ENCODE measurements at places on chromosomes 6 and 20.

GRCh38 chr6:116726947-116727346 is 38.6 kb downstream of the FAM162B start:
- no peaks in the 10 kb centered on the region for H3K27me3 ChIP-seq
- no peaks in the 10 kb centered on the region for H3K4me1 ChIP-seq
- DNase-seq: no peak
- peaks cover 48% of the 10 kb centered on the region for H3K36me3 ChIP-seq
- H3K4me3 ChIP-seq: no peak overlapping the region
- H3K27ac ChIP-seq: no peak overlapping the region

DNA sequence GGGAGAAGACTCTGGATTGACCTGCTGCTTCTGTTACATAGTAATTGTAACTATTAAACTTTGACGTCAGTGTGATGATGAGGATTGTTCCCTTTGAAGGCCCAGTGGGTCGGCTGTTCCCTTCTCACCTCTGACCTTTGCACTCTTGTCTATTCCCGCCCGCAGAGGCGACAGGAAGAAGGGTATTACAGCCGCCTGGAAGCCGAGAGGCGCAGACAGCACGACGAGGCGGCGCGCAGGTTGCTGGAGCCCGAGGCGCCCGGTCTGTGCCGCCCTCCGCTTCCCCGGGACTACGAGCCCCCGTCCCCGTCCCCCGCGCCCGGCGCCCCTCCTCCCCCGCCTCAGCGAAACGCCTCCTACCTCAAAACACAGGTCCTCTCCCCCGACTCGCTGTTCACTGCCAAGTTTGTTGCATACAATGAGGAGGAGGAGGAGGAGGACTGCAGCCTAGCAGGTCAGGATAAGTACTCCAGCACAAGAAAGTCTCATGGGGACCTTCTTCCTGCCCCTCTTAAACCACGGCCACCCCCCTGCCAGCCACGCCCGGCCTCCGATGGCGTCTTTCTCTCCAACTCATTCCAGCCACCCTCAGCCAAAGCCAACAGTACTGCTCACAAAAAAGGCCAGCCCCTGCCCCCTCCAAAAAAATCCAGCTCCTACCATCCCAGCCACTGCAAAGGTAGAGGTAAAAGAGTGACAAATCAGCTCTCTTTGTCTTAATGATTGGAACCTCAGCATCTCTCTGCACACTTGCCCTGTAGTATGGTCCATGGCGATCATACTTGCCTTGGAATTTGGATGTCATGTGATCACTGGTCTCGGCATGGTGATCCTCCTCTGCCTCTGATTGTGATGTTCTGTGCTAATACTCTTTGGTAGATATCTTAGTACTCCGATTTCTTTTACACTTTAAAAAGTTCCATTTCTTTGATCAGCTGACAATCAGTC is 31.6 kb upstream of the KIF25 start:
- H3K27me3 ChIP-seq: no peaks in the 10 kb centered on the region
- DNase-seq: no peak
- peaks cover 8% of the 10 kb centered on the region for H3K36me3 ChIP-seq
- H3K4me1 ChIP-seq: no peaks in the 10 kb centered on the region
- H3K27ac ChIP-seq: no peak overlapping the region

DNA sequence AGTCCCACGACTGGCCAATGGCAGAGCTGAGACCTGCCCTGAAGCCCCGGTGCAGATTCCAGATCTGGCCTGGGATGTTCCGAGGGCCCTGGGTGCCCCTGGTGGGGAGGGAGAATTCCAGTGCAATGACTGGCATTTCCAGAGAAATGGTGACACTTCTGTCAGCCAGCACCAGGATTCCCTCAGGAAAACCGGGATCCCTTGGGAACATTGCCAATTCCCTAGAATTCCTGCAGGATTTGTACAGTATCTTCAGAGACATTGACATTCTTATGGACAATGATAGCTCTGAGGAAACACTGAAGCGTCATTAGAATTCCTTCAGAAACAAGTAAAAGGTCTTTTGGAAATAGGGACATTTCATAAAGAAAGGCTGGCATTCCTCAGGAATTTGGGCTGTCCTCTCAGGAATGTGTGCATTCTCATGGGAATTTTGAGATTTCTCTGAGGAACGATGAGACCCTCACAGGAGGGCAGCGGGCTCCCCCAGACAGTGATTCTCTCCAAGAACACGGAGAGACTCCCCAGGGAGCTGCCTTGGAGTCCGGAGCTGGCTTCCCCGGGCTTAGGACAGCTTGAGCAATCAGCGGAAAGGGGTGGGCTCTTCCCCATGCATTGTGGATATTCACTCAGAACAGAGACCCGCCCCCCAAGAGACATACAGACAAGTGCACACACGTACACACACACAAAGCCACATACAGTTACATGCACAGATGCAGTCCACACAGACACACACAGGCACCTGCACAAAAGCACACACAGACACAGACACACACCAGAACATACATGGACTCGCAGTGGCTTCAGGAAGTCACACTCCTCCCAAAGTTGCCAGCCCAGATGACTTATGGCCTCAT is 35.2 kb upstream of the BPIFA2 start:
- H3K4me1 ChIP-seq: no peaks in the 10 kb centered on the region
- DNase-seq: no peak
- H3K4me3 ChIP-seq: no peak overlapping the region
- H3K27ac ChIP-seq: no peak overlapping the region
- peaks cover 25% of the 10 kb centered on the region for H3K27me3 ChIP-seq
- H3K36me3 ChIP-seq: no peaks in the 10 kb centered on the region

DNA sequence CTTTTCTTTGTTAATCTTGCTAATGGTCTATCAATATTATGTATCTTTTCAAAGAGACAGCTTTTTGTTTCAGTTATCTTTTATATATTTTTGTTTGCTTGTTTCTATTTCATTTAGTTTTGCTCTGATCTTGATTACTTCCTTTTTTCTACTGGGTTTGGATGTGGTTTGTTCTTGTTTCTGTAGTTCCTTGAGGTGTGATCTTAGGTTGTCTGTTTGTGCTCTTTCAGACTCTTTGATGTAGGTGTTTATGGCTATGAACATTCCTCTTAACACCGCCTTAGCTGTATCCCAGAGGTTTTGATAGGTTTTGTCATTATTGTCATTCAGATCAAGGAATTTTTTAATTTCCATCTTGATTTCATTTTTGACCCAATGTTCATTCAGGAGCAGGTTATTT is 26.8 kb upstream of the TNFAIP3 start:
- no peak overlapping the region for H3K4me3 ChIP-seq
- no peak for DNase-seq
- no peak overlapping the region for H3K27ac ChIP-seq
- no peaks in the 10 kb centered on the region for H3K27me3 ChIP-seq
- H3K4me1 ChIP-seq: no peaks in the 10 kb centered on the region

- peaks cover 2% of the 10 kb centered on the region for H3K36me3 ChIP-seq
- peak; percentile 77 for DNase-seq
- H3K4me3 ChIP-seq: peak overlapping the region; percentile 50
- H3K27me3 ChIP-seq: peaks cover 10% of the 10 kb centered on the region
- no peak overlapping the region for H3K27ac ChIP-seq
Measured at GRCh38 chr20:36435592-36436541, 105.5 kb upstream of the MYL9 start.

GRCh38 chr20:32040142-32040953 is 11.7 kb upstream of the HCK start:
- peaks cover 3% of the 10 kb centered on the region for H3K4me1 ChIP-seq
- H3K36me3 ChIP-seq: peaks cover 3% of the 10 kb centered on the region
- H3K27ac ChIP-seq: no peak overlapping the region
- no peak for DNase-seq

DNA sequence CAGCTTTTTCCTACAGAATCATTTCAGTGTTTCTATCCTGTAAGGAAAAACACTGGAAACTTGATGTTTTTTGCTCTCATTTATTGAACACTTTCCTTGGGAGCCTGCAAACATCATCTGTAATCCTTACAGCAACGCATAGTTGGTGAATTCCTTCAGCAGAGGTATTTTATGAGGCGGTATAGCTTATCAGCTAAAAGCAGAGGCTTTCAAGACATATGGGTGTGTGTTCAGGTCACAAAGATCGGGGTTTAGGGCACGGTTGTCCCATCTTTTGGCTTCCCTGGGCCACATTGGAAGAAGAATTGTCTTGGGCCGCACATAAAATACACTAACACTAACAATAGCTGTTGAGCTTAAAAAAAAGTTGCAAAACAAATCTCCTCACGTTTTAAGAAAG is 185.0 kb downstream of the AIG1 start:
- no peak overlapping the region for H3K27ac ChIP-seq
- no peak overlapping the region for H3K4me3 ChIP-seq
- DNase-seq: no peak

- DNase-seq: no peak
- peaks cover 33% of the 10 kb centered on the region for H3K4me1 ChIP-seq
- H3K36me3 ChIP-seq: peaks cover 20% of the 10 kb centered on the region
- no peak overlapping the region for H3K27ac ChIP-seq
Measured at GRCh38 chr20:47349365-47350180, 6.9 kb downstream of the ZMYND8 start.

DNA sequence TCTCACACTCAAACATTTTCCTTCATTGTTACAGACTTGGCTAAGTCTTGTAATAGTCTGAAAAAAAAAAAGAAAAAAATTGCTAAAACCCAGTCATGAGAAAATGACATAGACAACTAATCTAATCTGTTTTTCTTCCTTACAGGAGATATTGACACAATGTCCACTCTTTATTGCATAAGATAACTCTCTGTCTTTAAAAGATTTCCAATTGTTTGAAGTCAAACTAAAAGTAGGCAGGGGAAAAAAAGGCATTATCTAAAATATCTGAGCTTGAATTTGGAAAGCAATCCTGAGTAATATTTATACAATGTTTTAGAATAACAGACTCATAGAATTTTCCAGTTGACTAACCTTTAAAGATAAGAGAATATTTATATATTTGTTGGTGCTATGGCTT is 233.0 kb upstream of the CEP162 start:
- H3K4me3 ChIP-seq: no peak overlapping the region
- no peak overlapping the region for H3K27ac ChIP-seq
- H3K36me3 ChIP-seq: no peaks in the 10 kb centered on the region
- no peaks in the 10 kb centered on the region for H3K4me1 ChIP-seq
- DNase-seq: no peak

GRCh38 chr20:25205277-25206062 is 10.0 kb downstream of the ENTPD6 start:
- no peak overlapping the region for H3K4me3 ChIP-seq
- H3K4me1 ChIP-seq: peaks cover 32% of the 10 kb centered on the region
- no peaks in the 10 kb centered on the region for H3K27me3 ChIP-seq
- H3K27ac ChIP-seq: no peak overlapping the region
- H3K36me3 ChIP-seq: peaks cover 10% of the 10 kb centered on the region

DNA sequence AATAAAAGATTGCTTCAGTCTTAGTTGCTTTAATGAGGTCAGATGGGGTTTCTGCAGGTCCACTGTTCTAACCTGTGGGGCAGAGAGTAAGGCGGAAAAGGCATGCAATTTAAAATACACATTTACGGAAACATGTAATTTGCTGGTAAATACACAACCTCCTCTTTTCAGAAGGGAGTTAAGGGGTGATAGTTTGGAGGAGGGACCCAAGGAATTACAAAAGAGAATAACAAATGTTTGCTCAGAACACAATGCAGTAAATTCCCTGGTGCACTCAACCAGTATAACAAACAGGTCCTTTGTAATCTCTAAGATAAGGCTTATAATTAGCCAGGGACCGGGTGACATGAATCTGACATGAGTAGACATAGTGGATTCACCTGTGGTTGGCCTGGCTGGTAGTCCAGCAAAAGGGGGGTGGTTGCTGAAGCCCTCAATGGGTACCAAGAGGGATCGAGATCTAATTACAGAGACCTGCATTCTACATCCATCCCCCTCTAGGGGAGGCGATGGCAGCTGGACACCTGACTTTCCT is 295.1 kb downstream of the PHACTR1 start:
- peaks cover 4% of the 10 kb centered on the region for H3K4me1 ChIP-seq
- no peaks in the 10 kb centered on the region for H3K36me3 ChIP-seq
- peaks cover 92% of the 10 kb centered on the region for H3K27me3 ChIP-seq
- DNase-seq: no peak
- H3K4me3 ChIP-seq: no peak overlapping the region

GRCh38 chr6:7730001-7730783 is 4.3 kb downstream of the BMP6 start:
- no peak overlapping the region for H3K27ac ChIP-seq
- no peaks in the 10 kb centered on the region for H3K4me1 ChIP-seq
- H3K27me3 ChIP-seq: peaks cover 88% of the 10 kb centered on the region
- no peaks in the 10 kb centered on the region for H3K36me3 ChIP-seq

DNA sequence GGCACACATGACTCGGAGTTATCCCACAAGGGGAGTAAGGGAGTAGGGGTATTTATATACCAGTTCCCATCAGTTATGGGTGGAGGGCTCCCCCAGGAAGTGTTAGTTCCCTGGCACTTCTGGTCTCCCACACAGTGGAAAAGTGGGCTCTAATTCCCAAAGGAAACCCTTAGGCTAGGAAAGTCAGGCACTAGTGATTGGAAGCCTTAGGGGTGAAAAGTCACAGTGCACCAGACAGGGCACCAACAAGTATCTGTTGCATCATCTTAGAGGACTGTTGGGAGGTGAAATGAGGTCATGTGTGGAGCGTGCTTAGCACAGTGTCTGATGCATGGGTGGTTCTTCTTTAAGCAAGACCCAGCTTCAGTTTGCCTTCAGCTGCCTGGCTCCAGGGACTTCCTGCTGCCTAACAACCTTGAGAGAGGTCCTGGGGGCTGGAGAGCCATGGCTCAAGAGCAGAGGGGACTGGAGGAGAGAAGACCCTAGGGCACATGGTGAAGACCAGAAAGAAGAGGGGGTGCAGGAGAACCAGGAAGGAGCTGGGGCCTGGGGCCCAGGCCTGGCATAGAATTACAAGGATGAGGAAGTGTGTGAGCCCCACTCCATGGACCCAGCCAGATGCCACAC is 7.5 kb upstream of the FOXP4 start:
- H3K4me3 ChIP-seq: no peak overlapping the region
- peaks cover 3% of the 10 kb centered on the region for H3K36me3 ChIP-seq

GRCh38 chr6:157599191-157599590 is 218.2 kb downstream of the ZDHHC14 start:
- peaks cover 9% of the 10 kb centered on the region for H3K4me1 ChIP-seq
- DNase-seq: no peak
- H3K27ac ChIP-seq: no peak overlapping the region
- no peaks in the 10 kb centered on the region for H3K27me3 ChIP-seq
- no peak overlapping the region for H3K4me3 ChIP-seq

GRCh38 chr6:1164600-1164999 is 147.3 kb upstream of the FOXQ1 start:
- no peaks in the 10 kb centered on the region for H3K4me1 ChIP-seq
- H3K27ac ChIP-seq: no peak overlapping the region
- H3K36me3 ChIP-seq: no peaks in the 10 kb centered on the region
- no peak overlapping the region for H3K4me3 ChIP-seq

GRCh38 chr20:50572938-50573777 is 63.0 kb downstream of the PTPN1 start:
- no peak overlapping the region for H3K4me3 ChIP-seq
- DNase-seq: no peak
- peaks cover 59% of the 10 kb centered on the region for H3K4me1 ChIP-seq
